ENCODE measurements at places on chromosomes 5 and 9. TPM values are rescaled to one million over a fixed set of nuclear protein-coding genes. Genes with fewer than 3 reads are reported as not detected.

The TAF11L14 gene
- total RNA-seq, result not detected

The PSD2 gene
- 0.25 TPM for total RNA-seq

The STKLD1 gene
- total RNA-seq, result 0.58 TPM

The TNFSF8 gene
- total RNA-seq, result not detected

The DIPK1B gene
- 23.2 TPM for total RNA-seq

The PDE8B gene
- 0.18 TPM for total RNA-seq

The SLC1A3 gene
- 20.9 TPM for total RNA-seq

The TMEM215 gene
- total RNA-seq, result 3.0 TPM

The SOWAHA gene
- 0.10 TPM for total RNA-seq

The SPINK6 gene
- total RNA-seq, result not detected

The PURA gene
- total RNA-seq, result 9.2 TPM

The PCDHGA11 gene
- total RNA-seq, result 5.3 TPM

The ORM2 gene
- total RNA-seq, result not detected

The FST gene
- total RNA-seq, result 57.1 TPM

The SMIM33 gene
- total RNA-seq, result not detected

The LCN12 gene
- total RNA-seq, result not detected

The HAUS6 gene
- 13.7 TPM for total RNA-seq

The SPIN1 gene
- total RNA-seq, result 74.1 TPM

The FOXD4L5 gene
- total RNA-seq, result 0.11 TPM

The C9orf153 gene
- not detected for total RNA-seq

The HACD4 gene
- total RNA-seq, result 2.1 TPM

The TLX3 gene
- not detected for total RNA-seq

The ZNF462 gene
- 98.4 TPM for total RNA-seq

The GABRA6 gene
- not detected for total RNA-seq

The PCDHGB7 gene
- total RNA-seq, result 22.4 TPM

The LCN1 gene
- not detected for total RNA-seq

The TTC39B gene
- total RNA-seq, result 7.0 TPM

The RIOK2 gene
- 39.4 TPM for total RNA-seq

The IFNA21 gene
- total RNA-seq, result not detected

The PLEKHG4B gene
- total RNA-seq, result 6.1 TPM

The ZBTB43 gene
- total RNA-seq, result 21.5 TPM

The PRRT1B gene
- not detected for total RNA-seq

The SAP30L gene
- 24.6 TPM for total RNA-seq

The BSPRY gene
- not detected for total RNA-seq

The CDH12 gene
- total RNA-seq, result not detected

The EHMT1 gene
- 64.5 TPM for total RNA-seq

The EGFL7 gene
- 15.5 TPM for total RNA-seq
